Naive thymus-derived CD8-positive, alpha-beta T cell (primary cell): ENCODE measurements at places on chromosomes 13 and 19.
A peak's percentile ranks its signal among the peaks of the same experiment; 100 is the strongest.

DNA sequence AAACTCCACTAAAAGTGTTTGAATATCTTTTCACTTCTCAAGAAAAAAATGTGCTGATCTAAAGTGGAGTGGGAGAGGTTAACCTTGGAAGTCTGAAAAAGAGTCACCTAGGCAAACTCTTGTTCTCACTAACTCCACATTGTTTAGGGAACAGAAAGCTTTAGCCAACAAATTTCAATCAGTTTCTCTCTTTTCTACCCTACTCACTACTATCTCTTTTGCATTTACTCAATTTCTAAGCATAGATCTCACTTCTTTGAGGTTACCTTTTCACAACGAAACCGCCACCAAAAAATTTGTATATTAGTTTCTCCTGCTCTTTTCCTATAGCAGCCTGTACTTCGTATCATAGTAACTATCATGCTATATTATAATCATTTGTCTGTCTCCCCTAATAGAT lies 6.3 kb downstream of the NHLRC3 start:
- no peak for DNase-seq

DNA sequence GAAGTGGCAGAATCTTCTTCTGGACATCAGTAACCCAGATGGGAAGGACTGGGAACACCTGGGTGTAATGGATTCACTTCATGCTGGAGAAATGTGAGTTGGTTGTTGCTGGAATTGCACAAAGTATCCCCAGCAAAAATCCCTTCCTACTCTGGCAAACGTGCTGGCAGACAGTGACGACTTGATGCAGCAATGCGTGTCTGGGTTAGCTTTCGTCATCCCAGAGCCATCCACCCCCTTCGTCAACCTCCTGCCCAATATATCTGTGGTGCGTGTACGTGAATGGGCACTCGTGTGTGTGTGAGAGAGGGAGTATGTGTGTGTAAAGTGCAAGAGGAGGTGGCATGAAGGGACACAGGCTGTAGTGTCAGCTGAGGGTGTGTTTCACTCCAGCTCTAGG lies 70.9 kb downstream of the TM9SF2 start:
- no peak for DNase-seq

DNA sequence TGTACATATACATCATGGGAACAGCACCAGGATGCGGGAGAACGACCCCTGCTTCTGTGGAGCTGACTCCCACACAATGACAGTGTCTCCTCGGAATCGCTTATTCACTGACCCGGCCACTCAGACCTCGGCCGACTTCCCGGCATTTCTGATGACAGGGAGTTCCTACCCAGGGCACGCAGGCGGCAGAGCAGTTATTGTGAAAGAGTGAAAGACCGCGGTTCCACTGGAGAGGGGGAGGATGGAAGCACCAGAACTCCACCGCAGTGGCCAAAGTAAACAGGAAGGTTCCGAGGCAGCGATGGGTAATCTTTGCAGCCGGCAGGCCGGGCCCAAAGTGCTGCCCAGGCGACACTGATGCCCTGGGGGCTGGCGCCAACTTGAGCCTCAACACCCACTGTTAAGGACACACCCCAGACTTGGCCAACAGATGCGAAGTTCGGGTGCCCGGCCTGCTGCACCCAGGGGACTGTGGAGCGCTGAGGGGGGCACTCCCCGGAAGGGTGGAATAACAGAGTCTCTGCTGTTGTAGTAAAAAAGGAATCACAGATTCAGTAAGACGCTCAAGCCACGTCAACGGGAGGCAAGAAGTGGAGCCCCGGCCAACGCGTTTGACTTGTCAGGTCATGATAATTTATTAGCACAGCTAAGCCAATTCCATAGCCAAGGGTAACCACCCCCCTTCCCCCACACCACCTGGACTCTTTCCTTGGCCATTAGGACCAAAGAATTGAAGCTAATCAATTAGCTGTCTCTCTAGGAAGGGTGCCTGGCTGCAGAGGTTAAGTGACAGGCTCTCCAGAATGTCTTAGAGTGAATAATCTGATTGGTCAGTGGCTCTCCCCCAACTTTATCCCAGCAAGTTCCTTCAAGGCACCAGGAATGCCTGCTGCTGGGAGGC lies 5.8 kb downstream of the MLLT1 start:
- no peak for DNase-seq

DNA sequence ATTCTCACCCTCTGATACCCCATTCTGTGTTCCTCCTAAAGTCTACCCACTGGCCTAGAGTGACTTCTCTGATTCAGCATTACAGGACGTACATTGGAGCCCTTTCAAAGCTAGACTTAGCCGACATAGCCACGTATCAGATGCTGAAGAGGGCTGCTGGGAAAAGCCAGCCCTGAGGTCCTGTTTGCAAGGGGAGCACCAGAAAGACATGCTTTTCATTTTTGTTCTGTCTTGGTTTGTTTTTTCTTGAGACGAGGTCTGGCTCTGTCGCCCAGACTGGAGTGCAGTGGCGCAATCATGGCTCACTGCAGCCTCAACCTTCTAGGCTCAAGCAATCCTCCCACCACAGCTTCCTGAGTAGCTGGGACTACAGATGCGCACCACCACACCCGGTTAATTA lies 6.3 kb upstream of the ZSWIM4 start:
- DNase-seq, result no peak

- no peak for DNase-seq
Observed at GRCh38 chr13:40979232-40979631, 39.9 kb downstream of the ELF1 start.

- no peak for DNase-seq
Observed at GRCh38 chr19:54420383-54421168, 5.3 kb downstream of the TTYH1 start.

DNA sequence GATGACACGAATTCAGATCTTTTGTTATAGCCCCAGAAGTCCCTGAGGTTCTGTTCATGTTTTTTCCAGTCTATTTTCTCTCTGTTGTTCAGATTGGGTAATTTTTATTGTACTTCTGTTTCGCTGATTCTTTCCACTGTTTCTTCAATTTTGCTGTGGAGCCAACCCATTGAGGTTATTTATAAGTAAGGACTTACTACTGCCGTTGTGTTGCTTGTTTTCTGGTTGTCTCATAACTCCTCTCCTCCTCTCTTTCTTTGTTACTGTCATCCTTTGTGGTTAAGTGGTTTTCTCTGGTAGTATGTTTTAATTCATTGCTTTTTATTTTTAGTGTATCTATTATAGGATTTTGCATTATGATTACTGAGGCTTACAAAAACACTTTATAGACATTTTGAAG lies 48.7 kb upstream of the GAS6 start:
- DNase-seq, result no peak

GRCh38 chr19:13717194-13717643 lies 47.1 kb upstream of the MRI1 start:
- no peak for DNase-seq

DNA sequence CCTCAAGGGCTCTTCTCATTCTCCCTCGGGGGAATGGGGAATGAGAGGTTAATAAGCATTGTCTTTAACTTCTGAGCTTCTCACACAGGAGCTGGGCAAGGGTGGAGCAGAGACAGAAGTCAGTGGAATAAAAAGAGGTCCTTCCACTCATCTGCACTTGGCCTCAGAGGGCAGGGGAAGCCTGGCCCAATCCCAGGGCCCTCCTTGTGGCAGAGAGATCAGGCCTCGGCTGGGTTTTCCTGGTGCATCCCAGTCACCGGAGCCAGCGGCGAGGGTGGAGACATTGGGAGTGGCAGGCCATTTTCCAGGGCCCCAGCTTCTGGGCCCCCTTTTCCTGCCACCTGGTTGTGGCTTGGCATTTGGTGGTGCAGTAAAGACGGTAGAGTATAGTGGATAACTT lies 10.6 kb downstream of the CALM3 start:
- DNase-seq, result no peak

GRCh38 chr19:51111606-51112005 lies 3.4 kb upstream of the CTU1 start:
- no peak for DNase-seq

DNA sequence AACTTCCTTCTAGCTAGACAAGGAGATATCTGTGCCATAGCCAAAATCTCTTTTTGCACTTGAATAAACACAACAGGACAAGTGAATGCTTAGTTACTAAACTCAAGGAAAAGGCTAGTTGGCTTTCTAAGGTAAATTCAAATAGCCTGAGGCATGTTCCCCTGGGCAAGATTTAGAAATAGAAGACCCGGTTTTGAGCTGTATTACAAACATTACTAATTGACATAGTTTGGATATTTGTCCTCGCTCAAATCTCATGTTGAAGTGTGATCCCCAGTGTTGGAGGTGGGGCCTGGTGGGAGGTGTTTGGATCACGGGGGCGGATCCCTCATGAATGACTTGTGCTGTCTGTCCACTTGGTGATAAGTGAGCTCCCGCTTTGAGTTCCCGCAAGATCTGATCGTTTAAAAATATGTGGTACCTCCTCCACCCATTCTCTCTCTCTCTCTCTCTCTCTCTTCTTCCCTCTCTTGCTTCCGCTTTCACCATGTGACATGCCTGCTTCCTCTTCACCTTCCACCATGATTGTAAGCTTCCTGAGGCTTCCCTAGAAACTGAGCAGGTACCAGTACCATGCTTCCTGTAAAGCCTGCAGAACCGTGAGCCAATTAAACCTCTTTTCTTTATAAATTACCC lies 3.9 kb upstream of the KBTBD6 start:
- no peak for DNase-seq

GRCh38 chr13:81140675-81141074 lies 799.7 kb upstream of the SPRY2 start:
- DNase-seq, result no peak

GRCh38 chr13:106551350-106551749 lies 15.9 kb upstream of the EFNB2 start:
- no peak for DNase-seq

DNA sequence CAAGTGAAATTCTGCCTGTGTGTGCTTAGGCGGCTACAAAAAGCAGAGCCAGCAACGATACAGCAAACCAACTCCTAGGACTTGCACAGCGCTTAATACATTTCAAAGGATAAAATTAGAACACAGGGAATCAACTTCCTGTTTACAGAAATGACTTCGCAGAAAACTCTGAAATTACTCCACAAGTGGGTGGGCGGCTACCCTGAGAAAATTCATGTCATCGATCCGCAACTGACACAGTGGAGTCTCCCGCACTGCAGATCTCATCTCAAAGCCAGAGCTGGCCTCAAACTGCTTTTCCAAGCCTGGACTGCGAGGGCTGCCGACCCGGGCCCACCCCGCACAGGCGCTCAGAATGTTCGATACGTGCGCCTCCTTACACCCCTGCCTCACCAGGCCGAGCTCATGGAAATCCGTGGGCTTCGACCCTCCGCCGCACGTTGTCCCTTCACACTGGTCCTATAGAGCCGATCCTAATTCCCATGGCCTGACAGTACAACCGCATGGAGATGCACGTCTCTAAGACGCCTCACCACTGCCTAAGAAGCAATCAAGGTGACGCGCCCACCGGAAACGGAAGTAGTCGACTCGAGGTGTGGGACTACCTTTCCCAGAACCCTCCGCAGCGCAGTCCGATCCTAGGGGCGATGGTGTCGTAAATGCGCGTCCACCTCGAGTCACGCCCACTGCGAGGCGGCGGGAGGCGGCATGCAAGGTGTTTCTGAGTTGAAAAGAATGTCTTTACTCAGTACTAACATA lies at the start of gene ZNF229:
TSS of gene ZNF229 (minus strand) at position 557 of the 759 bp plus-strand sequence. CDS start 5,625 bp downstream, outside the sequence.
- peak; percentile 79 for DNase-seq

- DNase-seq, result no peak
Observed at GRCh38 chr19:34432797-34433196, 4.6 kb downstream of the UBA2 start.

DNA sequence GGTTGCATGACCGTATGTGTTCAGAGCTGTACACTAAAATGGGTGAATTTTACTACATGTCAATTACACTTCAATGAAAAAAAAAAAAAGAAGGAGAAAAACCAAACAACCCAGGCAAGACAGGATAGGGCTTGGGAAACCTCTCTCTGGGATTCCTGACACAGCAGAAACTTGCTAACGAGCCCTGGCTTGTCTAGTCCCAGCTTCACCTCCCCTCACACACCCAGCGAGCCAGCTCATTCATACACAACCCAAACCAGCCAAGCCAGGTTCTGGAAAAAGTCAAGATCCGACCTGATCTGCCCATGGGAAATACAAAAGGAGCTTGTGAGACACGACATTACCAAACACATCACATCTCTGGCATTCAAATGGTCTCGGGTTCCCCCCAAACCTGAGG lies 3.7 kb upstream of the TECR start:
- no peak for DNase-seq

DNA sequence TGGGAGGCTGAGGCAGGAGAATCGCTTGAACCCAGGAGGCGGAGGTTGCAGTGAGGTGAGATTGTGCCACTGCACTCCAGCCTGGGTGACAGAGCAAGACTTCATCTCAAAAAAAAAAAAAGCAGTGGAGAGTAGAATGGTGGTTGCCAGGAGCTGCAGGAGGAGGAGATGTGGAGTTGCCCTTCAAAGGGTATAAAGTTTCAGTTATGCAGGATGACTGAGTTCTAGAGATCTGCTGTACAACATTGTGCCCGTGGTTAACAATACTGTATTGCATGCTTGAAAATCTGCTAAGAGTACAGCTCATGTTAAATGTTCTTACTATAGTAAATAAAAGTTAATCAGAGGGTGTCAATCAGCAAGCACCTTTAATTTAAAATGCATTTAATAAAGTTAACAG lies 28.4 kb upstream of the LATS2 start:
- no peak for DNase-seq

- DNase-seq, result no peak
Observed at GRCh38 chr19:35986664-35987570, 8.1 kb upstream of the SDHAF1 start.

DNA sequence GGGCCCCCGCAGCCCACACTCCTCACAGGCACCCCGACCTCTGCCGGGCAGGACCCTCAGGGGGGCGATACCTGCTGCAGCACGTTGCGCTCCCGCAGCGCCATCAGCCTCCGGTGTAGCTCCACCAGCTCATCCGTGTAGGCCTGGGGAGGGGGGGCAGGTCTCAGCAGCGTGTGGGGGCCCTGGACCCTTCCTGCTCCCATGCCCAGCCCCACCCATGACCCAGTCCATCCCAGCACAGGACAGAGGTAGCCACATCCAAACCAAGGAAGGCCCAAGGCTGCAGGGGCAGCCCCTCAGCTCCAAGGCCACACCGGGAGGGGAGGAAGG lies 66.5 kb downstream of the MLLT1 start:
- DNase-seq, result no peak

- no peak for DNase-seq
Observed at GRCh38 chr13:106083620-106084350, 451.7 kb downstream of the EFNB2 start.

GRCh38 chr19:35729763-35730162 lies 12.0 kb downstream of the KMT2B start:
- DNase-seq, result no peak

DNA sequence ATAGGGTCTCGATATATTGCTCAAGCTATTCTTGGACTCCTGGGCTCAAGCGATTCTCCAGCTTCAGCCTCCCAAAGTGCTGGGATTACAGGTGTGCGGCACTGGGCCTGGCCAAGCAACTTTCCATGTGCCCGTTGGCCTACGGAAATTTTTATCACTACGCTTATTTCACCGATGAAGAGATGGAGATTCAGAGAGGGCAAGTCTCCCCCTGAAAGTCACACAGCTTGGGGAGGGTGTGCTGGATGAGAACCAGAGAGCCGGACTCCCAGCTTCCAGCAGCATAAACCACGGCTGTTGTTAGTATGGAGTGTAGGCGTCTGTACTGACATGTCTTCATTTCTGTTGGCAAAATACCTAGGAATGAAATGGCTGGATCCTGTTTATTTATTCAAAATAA lies 11.8 kb upstream of the GNA11 start:
- no peak for DNase-seq

- DNase-seq, result no peak
Observed at GRCh38 chr13:50073340-50073739, 58.1 kb downstream of the KCNRG start.
